ENCODE measurements at places on chromosomes 11 and 22.

DNA sequence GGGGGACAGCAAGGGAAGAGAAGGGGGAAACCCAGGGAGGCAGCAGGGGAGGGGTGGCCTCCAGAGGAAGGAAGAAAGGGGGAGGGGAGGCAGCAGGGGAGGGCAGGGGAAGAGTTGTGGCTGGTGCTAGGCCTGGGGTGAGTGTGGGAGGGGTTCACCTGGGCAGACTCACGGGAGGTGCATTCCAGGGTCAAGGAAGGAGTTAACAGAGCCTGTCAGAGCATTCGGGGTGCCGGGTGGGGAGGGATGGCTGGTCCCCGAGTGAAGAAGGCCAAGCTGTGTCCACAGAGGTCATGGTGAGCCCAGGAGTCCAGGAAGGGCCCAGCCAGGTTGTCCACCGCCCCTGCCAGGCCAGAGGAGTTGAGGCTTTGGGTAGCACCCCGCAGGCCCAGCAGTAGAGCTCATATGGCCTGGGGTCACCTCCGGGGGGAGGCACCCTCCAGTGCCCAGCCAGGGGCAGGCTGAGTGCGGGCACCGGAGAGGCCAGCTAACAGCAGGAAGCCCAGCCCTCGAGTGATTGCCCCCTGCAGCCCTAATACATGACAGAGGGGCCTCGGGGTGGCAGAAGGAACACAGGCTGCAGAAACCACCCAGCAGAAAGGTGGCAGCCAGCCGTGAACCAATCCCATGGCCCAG, 31.1 kb upstream of the PPARA start:
- DNase-seq: no peak

DNA sequence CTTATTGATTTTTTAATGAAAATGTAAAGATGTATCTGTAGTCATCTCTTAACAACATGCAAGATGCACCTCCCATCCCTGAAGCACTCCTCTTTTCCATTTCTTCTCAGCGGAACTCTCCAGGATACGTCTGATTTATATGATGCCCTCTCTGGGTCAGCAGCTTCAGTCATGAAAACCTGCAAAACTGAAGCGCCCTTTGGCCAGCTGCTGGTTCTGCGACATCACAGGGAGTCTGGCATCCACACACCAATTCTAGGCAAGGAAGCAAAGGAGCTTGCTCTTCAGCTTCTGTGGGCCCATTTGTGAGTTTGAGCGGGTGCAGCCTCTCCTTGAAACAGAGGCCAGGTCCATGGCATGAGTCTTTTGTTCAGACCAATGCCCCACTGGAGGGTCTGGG, 1253.3 kb downstream of the TBC1D22A start:
- no peak for DNase-seq

DNA sequence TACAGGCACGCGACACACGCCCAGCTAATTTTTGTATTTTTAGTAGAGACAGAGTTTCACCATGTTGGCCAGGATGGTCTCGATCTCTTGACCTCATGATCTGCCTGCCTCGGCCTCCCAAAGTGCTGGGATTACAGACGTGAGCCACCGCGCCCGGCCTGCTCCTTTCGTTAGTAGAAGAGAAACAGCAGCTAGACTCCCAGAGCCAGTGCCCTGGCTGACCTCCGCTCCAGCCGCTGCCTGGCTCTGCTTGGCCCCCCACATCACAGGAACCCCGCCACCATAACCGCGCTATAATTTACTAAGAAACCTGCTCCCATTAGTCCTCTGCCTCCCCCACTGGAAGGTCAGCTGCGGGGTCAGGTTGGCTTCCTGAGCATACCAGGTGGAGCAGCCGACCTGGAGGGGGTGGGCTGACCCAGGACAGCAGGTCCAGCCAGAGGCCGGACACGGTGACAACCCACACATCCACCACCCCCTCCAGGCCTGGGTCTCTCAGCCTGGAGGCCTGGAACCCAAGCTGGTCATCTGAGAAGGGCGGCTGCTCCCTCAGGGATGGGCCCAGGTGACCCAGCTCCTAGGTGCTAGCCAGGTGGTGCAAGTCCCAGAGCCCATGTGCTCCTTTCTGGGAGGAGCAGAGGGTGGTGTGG, 7.5 kb upstream of the POLDIP3 start:
- DNase-seq: no peak

DNA sequence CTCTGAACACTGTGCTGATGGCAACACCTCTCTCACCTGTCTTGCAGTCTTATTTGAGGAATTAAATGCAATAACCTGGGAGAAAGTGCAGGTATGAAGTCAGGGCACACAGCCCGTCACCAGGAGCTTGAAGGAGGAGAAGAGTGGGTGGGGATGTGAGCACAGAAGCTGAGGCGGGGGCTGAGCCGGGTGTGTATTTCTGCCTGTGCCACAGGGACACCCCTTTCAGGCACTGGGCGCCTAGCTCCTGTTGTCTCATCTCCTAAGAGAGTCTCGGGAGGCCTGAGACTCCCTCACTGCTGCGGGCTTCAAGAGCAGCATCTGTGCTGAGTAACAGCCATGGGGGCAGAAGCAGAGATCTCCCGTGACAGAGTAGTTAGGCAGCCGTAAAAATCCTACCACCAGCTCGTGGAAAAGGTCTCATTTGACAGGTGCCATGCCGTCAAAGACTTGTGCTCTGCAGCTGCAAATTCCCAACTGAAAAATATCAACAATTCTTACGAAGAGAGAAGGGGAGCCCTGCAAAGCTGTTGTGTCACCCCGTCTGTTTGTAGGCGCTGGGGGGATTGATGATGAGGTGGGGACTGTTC, 26.8 kb downstream of the PARVB start:
- DNase-seq: no peak

DNA sequence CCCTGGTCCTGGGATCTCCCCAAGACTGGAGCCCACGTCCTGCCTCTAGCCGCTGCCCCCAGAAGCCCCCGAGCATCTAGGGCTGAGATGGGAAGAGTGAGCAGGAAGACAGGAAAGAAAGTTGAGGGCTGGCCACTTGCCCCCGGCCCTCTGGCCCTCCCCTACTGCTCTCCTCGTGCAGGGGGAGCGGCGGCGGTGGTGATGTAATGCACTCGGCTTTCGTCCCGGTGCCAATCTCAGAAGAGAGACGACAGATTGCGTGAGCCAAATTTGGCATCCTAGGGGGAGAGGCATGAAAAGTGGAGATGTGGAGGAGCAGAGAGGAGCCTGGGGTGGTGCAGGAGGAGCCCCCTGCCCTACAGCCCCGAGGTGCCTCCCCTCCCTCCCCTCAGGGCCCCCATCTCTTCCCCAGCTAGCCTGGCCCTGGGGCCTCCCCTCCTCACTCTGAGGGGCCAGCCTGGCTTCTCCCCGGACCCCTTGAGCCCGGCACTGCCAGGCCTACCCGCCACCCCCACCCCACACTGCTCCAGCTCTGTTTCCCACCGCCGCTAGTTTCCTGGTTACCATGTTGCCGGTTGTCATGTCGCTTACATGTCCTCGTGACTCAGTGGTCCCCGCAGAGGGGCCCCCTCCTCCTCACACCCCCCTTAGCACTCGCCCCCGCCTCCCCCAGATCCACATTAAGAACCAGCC, 2.5 kb downstream of the KCNJ4 start:
- DNase-seq: no peak

DNA sequence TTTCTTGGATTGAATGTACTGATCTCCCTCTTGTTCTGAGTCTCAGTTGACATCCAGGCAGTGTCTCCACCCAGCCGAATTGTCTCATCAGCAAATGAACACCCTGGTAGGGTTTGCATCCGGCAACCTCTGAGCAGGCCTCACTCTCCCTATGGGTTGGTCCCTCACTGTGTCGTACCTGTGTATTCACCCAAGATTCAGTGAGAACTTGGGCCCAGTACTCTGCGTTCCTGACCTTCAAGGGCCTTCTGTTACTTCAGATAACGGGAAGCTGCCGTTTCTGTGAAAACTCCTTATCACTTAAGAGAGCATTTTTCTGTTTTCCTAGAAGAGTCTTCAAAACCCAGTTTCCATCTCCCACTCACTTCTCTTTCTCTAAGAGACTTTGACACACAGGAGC, 915.6 kb downstream of the TBC1D22A start:
- no peak for DNase-seq

DNA sequence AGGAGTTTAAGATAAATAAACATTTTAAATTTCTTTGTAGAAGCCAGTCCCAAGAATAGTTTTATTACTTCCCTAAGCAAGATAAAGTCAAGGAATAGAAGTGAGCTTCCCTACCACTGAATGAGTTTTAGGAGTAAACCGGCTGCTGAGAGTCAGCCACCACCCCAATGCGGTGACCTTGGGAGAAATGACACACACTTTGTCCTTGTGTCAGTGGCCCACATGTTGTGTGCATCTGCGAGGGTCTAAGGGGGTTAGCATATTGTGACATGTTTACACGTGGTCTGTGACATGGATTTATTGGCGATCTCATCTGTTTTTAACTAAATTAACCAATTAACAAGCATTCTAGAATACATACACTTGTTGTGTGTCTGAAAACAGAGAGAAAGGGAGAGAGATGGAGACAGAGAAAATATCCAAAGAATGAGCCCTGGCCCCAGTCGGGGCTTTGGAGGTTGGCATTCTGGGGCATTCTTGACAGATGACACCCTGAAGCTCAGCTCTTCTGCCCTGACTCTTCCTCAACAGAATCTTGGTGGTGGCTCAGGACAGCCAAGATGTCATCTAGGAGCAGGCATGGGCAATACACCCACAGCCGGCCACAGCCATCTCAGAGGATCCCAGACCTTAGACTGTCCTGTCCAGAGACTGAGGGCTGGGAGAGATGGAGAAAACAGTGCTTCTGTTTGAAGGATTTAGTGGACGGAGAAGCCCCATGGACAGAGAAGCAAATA, 29.7 kb upstream of the TMPRSS4 start:
- DNase-seq: no peak

- peak; percentile 44 for DNase-seq
These were observed 36.0 kb downstream of the PRCP start for GRCh38 chr11:82864268-82864667.

DNA sequence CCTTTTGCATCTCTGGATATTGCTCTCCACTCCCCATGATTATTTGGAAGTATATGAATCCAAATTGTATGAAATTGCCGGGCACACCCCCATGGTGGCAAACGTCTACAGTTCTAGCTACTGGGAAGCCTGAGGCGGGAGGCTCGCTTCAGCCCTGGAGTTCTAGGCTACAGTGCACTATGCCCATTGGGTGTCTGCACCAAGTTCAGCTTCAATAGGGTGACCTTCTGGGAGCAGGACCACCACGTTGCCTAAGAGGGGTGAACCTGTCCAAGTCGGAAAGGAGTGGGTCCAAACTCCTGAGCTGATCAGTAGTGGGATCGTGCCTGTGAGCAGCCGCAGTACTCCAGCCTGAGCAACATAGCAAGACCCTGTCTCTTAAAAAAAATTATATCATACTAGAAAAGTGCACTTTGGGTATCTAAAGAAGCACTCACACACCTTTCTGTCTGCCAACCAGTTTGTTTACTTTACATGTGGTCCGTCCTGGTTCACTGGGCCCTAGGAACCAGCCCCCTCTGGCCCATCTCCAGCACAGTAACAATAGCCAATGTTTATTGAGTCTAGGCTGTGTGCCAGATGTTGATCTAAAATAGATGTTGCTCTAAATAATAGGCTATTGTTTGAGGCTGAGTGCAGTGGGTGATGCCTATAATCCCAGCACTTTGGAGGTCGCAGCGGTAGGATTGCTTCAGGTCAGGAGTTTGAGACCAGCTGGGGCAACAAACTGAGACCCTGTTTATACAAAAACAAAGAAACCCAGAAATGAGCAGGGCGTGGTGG, 16.4 kb upstream of the KAT5 start:
- DNase-seq: no peak

DNA sequence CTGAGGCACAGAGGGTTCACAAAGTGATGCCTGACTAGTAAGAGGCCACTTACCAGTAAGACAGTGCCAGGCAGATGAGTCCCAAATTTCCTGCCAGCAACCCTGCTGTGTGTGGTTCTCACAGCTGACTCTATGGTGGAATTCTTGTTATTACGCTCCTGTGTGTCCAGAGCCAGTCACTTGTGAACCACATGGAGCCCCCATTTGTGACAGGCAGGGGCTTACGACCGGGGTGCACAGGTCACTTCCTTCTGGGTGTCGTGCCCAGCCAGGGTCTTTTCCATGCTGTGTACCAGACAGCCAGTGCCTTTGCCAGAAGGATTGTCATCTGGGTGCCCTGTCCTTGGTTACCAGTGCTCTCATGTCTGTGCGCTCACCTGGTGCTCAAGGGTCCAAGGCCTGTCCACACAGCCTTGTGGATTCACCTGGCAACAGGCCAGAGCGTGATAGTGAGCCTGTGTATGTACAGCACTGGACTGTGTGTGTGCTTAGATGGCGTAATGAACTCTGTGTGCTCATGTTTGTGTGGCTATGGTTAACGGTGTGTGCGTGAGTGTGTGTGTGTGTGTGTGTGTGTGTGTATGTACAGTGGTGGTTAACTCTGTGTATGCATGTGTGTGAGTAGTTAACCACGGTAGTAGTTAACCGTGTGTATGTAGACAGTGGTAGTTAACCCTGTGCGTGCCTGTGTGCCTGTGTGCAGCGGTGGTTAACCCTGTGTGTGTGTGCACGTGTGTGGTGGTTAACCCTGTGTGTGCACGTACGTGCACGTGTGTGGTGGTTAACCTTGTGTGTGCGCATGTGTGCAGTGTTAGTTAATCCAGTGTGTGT, 18.6 kb downstream of the GRAMD4 start:
- DNase-seq: no peak

DNA sequence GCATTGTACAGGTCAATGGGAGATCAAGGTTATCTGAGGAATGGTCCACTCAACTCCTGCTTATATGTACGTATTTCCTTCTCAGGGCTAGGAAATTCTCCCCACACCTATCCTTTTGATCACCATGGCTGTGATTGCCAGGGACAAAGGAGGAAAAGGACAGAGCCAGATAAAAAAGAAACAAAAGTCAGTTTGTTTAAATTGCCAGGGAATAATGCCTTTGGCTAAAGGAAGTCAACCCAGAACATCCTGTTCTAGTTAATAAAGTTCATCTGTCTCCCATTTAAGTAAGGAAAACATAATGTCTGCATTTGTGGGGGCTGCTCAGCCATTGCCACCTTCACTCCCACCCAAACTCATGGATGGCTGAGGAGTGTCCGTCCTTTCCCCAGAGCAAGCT, 124.7 kb downstream of the ME3 start:
- no peak for DNase-seq

GRCh38 chr11:86910592-86910991, 44.6 kb downstream of the FZD4 start:
- no peak for DNase-seq

DNA sequence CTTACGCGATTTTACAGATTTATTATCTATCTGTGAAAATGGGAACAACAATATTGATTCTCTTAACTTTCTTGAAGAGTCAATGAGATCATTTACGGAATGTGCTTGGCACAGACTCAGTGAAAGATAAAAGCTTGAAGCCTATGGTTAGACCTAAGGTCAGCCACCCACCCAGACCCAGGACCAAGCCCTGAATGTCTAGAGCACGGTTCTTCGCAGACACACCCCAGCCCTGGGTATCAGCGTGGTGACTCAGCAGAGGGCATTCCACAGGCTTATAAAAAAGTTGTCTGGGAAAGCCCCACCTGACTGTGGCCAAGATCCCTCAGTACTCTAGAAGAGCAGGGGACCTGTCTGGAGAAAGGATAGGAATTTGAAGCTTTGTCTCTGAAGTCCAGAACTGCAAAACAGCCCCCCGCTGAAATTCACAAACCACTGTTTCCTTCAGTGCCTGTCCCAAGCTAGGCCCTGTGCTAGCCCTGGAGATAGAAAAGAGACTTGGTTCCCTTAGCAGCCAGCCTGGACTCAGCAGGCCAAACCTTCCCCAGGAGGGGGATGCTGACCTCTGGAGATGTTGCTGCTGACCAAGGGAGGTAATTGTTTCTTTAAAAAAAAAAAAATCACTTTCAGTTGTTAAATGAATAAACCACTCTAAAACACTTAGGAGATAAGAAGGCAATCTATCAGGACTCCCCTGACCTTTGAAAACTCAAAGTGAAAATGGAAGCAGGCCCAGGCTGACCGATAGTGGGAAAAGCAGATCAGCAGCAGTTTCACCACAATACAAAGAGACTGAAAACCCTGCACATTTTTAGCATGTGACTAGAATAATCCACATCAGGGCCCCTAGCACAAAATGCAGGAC, 114.0 kb downstream of the ABTB2 start:
- DNase-seq: no peak

Data from HFF-Myc (cell line).